ENCODE measurements at places on chromosomes 7 and 10.

GRCh38 chr10:29828956-29829355 lies 194.2 kb upstream of the SVIL start:
- DNase-seq = no peak

DNA sequence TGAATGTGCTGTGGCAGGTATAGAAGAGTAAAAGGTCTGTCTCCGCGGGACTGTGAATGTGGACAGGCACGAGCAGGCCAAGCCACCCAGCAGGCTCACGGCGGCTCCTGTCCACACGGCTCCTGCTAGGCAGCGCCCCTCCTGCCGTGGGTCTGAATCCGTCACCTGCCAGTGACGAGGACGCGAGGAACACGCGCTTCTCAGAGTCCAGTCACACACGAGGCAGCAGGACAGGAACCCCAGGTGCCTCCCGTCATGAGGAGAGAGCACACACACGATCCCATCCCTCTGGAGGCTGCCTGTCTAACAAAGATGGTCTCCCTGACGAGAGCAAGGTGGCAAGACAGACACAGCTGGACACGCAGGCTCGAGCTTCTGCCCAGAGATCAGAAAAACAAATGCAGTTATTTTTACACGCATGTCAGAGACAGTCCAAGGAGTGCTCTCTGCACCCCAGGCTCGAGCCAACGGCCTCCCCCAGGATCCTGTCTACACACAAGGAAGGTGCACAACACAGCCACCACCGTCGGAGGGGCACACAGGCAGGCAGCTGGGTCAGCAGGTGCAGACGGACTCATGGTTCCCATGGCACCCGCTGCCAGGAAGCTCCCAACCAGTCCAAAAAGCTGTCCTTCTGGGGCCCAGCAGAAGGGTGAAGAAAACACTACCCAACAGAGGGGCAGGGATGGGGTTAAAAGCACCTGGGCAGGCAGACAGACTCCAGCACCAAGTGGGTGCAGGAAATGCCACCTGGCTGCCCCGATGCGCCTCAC lies 103.2 kb downstream of the MAD1L1 start:
- DNase-seq = no peak

- peak; percentile 46 for DNase-seq
Observed at GRCh38 chr7:150986099-150986512, 4.7 kb upstream of the NOS3 start.

- DNase-seq = no peak
Observed at GRCh38 chr7:143257501-143257900, 5.7 kb upstream of the GSTK1 start.

- DNase-seq = no peak
Observed at GRCh38 chr10:29397221-29397620, 108.4 kb downstream of the LYZL1 start.

DNA sequence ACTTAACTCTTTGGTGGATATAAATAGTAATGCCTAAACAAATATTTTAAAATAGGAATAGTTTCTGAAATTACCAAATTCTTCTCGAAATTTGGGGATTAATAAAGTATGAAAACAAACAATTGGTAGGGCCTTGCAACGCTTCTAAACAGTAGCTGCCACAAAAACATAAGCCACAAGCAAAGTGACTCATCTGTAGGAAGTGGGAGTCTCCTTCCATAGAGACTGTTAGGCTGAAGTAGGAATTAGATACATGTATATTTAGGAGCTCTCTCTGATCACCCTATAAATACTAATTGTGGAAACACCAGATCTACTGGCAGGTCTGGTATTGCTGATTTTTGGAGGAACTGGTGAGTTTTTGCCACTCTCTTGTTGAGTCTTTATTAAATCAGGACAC lies 5.7 kb upstream of the LMOD2 start:
- DNase-seq = no peak

GRCh38 chr7:143259765-143260164 lies 3.5 kb upstream of the GSTK1 start:
- DNase-seq = no peak

DNA sequence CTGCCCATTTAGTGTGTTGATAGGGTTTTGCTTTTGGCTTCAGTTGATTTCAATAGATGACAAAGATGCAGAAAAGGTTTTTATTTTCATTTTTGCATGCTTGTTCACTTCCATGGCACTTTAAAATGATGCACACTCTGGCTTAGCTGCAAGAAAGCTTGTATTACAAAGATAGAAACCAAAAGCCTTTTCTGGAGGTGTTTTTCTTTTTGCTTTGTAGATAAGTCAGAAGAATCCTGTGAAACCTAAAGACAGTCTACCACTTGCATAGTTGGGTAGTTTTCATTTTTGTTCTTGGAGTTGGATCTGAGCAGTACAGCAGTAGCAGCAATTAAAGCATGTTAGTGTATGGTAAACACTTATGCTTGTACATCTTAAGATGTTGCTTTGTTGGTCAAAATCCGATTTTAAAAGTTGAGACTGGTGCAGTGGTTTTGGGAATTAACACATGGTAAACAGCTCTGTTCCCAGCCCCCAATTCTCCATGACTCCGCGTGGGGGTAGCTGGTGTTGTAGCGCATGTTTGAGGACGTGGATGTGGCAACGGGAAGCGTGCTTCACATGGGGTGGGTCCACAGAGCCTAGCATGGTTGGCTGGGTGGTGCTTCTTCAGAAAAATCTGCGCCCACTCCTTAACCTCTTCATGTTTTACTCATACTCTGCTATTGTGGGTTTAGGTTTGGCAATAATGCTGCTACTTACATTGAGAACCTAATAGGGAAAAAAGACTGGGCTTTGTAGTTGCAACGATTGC lies 19.8 kb downstream of the CCNY start:
- DNase-seq = peak; percentile 76

GRCh38 chr7:140635345-140635744 lies 5.3 kb downstream of the DENND2A start:
- DNase-seq = no peak

DNA sequence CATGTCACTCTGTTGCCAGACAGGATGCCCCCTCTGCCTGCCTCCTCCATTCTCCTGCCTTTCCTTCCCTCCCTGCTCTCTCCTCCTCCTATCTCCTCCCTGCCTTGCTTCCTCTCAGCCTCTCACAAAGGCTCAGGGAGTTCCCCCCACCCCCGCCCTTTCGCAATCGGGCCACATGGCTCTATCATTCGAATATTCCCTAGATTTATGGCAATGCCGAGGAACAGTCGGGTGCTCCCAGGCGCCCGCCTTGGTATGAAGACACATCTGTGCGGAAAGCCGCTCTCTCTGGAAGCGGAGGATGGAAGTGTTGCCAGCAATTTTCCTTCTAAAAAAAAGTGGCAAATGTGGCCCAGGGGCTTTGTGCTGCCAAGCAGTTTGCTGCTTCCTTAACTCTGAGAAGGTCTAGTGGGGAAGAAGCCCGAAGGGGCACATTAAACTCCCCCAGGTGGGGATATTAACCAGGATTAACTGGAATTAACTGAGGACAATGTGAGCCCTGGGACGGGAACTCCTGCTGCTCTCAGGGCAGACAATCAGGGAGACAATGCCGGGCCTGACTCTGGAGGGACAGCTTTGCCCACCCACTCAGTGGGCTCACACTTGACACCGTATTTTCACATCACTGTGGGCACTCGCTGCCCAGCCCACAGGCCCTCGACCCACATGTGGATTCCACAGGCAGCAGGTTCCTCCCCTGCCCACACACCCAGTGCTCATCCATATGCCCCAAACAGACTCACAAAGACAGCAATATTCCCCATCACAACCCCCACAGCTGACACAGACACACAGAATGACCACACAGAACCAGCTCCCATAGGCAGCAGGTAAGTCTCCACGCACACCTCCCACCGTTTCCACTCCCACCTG lies 88.4 kb upstream of the SMNDC1 start:
- no peak for DNase-seq

GRCh38 chr10:24494236-24494635 lies 229.5 kb downstream of the ARHGAP21 start:
- no peak for DNase-seq

- DNase-seq = no peak
Observed at GRCh38 chr10:65110009-65110408, 1588.8 kb downstream of the REEP3 start.

DNA sequence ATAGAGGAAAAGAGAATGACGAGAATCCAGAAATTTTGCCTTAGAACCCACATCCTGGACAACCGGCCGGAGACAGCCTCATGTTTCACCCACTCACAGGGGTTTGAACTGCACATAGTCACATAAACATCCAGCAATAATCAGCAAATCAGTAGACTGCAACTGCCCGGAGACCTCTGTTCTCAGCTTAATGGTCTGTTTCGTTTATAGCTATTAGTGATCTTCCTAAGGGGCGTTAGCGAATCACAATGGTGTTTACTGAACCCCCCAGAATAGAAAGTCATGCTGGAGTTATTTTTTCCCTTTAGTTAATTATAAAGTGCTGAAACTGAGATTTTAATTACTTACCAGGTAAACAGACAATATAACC lies 98.4 kb downstream of the SFMBT2 start:
- DNase-seq = no peak

DNA sequence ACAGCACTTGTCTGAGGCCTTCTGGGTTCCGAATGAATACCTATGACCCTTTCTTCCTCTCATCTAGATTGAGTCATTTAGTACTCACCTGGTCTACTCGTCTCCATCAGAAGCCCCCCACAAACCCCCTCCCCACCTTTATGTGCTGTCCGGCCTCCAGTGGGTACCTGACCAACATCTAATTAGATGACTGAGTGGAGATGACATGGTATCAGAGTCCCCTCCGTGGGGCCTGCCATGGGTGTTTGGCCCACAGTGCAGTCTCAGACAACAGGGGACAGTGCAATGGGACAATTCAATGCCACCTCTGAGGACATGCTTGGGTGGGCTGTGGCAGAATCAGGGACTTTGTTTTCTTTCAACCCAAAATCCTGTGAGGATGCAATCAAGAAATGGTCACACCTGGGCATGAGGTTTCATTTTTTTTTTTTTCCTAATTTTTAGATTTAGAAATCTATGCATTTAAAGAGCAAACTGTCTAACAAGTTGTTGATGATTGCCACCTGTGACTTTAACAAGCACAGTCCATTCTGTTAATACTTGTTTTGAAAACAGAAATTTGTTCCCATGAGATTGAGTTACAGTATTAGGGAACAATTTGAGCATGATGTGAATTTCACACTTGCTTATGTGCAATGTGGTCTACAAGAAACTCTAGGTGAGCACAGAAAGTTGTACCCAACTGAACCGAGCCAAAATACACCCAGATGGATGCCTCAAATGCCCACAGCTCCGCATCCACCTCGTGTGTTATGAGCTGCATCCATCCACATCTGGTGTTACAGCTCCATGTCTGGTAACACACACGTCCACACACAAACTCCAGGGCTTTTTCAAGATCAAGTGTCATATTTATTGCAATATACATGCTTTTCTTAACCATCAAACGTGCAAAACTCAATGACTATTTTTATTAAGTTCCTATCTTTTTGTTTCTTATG lies 27.5 kb downstream of the GPRIN2 start:
- DNase-seq = no peak

All from activated CD4-positive, alpha-beta T cell treated with anti-CD3 and anti-CD28 coated beads, Interleukin-2, amount 50 U/mL, for 16 hours (primary cell).